ENCODE measurements at places on chromosomes 5 and 9.

DNA sequence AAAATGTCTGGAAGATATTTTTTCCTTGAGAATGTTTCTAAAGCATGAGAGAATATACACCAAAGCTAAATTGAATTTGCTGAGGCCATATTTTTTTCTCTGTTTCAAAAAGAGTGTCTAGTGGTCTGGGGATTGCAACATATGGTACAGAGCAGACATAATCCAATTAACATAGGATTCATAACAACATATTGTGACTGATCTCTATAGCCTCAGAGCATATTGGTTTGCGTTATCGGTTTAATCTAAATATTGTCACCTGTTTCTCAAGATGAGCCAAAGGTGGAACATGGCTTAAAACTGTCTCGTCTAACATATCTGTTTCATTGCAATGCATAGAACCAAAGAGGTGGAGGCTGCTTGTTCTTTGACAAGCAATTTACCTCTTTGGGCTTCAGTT is 3.9 kb downstream of the PPP3R2 start:
- no peak for DNase-seq

DNA sequence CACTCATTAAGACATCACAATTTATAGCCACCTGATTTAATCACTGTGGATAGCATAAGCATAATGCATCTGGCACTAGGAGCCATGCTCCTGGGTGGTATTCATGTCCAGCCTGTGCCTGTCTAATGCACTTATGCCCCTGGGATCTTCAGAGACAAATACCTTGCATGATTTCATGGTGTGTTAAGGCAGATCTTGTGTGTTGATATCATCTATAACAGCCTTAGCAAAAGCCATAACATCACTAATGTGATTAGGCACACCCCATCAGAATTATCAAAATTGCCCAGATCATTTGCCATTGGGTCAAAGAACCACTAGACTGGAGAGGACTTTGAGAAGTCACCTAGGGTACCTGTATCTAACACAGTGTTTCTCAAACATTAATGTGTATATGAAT is 43.7 kb upstream of the SELENOP start:
- DNase-seq, result no peak

DNA sequence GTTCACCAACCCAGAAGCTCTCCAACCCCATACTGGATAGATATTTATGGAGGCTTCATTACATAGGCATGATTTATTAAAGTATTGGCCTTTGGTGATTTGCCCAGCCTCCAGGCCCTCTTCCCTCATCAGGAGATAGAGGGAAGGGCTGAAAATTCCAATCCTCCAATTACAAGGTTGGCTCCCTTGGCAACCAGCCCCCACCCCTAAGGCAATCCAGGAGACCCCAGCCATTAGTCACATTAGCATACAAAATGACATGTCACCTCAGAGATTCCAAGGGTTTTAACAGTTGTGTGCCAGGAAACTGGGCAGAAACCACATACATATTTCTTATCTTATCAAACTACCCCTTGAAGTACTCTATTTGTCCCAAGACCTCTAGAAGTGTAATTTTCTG is 210.0 kb downstream of the HINT1 start:
- DNase-seq, result no peak

DNA sequence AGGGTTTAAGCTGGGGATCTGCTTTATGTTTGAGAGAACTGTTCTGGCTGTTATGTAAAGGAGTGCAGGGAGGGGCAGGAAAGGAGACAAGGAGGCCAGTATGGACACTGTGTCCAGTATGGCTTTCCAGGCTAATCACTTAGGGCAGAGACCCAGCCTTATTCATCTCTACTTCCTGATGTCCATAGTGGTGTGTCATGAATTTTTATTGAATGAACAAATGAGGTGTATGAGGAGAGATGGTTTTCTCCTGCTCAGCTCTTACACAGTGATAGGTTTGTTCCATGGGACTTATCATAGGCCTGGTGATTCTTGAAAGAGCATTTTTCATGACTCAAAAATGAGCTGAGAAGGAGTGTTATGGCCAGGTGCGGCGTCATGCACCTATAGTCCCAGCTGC is 20.5 kb upstream of the FGFR4 start:
- DNase-seq, result no peak

DNA sequence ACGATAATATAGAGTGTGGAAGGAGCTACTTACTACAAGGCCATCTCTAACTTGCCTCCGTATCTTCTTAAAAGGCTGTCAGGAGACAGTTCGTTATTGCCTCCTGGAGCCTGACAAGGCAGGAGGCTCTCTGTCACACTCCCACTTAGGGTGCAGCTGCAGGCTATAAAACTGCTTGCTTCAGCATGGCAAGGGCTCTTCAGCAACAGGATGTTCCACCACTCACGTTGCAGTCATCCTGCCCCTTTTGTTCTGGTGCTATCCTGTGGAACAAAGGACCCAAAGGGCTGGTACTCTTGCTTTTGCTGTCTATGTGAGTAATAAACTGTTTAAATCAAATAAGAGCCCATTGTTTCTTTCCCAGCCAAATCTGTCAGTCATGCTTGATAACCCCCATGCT is 508.9 kb downstream of the NTRK2 start:
- no peak for DNase-seq
